ENCODE measurements at places on chromosomes 7 and 10.

DNA sequence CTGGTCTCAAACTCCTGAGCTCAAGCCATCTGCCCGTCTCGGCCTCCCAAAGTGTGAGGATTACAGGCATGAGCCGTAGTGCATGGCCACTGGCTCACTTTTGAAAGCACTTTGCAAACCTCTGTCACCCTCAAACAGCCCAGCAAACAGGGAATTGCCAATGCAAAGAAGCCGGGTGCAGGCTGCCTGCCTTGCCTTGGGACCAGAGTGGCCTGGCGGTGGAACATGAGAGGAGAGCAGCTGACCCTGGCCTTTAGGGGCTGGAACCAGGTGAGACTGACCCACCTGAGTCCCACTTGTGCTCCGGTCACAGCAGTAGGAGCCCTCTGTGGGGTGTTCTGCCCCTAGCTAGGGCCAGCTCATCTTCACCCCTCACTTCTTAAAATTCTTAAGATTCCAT, 237.1 kb upstream of the GALNT17 start:
- DNase-seq = no peak

- no peak for DNase-seq
Observed at GRCh38 chr7:3866277-3866676, 565.2 kb downstream of the SDK1 start.

DNA sequence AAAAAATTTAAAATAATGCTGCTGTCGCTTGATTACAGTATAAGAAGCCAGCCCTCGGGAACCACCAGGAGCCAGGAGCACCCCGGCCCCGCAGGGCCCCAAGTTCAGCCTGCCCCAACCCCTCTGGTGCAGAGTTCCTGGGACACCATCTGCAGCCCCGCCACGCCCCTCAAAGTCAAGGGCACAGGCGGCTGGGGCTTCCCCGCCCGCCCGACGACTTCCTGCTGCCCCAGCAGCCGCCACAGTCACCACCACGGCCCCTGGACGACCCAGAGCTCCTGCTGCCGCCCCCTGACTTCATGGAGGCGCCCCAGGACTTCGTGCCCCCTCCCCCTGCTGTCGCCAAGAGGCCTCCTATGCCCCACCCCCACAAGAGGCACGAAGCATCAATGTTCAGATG, 103.6 kb upstream of the PDSS1 start:
- DNase-seq = no peak

DNA sequence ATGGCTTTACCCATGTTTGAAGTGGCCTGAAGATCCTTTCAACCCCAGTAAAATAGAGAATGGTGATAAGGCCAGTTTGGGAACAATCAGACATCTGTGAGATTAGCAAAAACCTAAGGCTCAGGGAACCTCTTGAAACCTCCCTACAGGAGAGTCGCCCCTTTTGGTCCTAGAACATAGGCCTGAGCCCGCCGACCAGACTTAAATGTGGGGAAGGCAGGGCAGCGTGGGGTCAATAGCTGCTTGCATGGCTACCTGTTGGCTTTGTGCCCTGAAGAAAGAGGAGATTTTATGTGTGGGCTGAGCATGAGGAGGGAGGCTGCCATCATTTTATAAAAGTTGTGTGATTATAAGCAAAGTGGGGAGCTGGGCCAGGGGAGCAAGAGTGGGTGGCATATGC, 97.6 kb upstream of the TBX20 start:
- no peak for DNase-seq

DNA sequence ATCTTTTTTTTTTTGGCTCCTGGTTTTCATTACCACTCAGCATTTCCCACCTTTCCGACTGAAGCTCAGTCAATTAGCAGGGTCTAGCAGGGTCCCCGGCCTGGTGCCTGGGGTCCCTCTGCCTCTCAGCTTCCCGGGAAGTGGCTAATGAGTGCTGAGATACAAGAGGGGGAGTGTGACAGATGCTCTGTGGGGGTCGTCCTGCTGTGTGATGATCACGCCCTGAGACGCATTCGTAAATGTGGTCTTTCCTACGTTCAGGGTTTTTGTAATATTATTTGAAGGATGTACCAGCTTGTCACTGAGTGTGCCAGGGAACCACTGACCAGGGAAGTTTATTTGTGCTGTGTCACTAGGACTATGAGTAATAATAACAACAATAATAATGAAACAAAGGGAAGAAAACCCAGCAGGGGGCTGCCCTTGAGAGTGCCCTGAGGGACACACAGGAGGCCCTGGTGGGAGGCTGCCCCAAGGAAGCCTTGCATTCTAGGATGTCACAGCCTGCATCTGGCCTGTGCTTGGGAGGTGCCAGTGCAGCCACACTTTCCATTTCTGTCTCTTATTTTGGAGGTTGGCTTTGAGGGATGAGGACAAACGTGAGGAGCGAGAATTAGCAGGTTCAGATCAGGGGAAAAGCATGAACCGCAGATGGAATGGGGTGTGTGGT, 337.8 kb downstream of the ADARB2 start:
- no peak for DNase-seq

- no peak for DNase-seq
Observed at GRCh38 chr7:46549347-46549746, 628.3 kb upstream of the IGFBP3 start.

DNA sequence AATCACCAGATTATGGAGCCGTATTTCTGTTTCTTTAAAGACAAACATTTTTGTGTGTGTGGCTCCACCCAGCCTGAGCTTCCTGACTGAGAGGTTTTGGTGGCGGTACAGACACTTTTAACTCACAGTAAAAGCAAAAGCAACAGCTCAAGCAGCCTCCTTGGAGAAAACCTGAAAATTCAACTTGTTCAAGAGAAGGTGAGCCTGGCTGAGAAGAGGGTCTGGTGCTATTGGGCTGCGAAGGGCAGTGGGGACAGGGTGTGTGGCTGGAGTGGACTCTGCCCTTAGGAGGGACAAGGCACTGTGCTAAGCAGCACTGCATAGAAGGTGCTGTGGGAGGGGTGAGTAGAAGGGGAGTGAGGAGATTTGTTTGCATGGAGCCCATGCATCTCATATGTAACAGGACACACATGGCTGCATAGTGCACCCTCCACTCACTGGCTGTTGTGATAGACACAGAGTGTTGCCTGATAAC, at the start of gene GIMAP7:
Gene GIMAP7, plus strand, starts transcription at position 125 of the 475 bp plus-strand sequence. CDS start 5,103 bp downstream, outside the sequence.
- no peak for DNase-seq

DNA sequence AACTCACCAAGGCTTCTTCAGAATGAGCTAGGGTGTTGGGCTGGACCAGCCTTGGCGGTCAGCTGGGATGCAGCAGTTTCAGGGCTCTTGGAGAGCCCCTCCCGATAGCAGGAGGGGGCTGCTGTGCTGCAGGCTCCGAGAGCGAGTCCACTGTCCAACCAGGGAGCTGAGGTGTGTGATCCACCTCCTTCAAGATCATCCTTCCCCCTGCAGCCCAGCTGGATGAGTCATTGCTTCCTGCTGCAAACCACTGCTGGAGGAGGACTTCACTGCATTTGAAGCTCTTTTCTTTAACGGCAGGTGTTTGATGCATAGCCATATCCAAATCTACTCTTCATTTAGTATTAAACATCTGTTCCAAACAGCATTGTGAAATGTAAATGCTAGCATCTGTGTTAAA, 54.2 kb upstream of the EBF3 start:
- no peak for DNase-seq

DNA sequence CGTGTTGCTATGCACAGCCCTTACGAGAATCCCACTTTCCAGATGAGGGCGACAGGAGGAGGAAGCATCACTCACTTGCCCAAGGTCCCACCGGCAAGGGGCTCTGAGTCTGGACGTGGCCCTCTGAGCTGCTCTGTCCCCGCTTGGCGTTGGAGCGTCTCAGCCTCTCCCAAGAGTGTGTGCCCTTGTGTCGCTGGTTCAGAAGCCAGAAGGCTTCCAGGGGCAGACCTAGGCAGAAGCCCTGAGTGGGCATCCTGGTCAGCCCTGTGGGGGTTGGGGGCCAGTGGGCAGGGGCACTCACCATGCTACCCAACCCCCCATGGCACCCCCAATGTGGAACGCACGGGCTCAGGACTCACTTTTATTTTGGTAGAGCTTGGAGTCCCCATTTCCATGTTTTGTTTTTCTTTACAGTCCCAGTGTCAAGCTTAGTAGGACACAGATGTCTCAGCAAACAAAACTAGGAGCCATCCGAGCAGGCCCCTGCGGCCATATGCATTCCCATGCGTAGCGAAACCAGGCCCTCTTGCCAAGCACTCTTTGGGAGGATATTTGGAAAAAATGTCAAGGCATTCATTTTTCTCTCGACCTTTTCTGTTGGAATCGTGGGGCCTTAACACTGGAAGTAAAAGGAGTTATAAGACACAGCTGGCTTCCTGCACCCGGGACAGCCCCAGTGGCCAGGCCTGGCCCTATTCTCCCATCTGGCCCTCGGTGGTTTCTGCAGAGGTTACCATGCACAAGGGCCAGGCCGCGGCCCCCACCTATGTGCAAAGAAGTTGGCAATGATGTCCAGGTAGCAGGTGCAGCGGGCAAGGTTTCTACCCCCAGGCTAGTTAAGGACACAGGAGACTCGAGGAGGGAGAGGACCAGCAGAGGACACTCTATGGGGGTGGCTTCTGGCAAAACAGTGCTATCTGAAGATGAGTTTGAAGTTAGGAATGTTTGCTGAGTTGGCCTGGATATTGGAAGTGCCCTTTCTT, 97.0 kb downstream of the LHPP start:
- DNase-seq = no peak

DNA sequence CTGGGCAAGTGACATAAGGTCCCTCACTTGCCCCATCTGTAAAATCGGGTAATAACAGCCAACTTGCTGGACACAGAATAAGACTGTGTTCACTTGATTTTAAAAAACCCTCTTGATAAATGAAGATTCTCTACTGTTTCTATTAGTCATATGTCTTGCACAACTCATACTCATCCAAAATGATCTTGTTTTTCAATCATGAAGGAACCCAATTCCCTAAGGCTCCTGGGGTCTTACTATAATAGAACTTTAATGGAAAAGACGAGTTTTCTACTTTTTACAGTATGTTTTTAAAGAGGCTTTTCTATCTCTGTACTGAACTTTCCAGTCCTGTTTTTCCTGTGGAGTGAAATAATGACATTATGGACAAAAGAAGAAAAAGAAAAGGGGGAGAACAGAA, 103.8 kb downstream of the ARID5B start:
- no peak for DNase-seq

DNA sequence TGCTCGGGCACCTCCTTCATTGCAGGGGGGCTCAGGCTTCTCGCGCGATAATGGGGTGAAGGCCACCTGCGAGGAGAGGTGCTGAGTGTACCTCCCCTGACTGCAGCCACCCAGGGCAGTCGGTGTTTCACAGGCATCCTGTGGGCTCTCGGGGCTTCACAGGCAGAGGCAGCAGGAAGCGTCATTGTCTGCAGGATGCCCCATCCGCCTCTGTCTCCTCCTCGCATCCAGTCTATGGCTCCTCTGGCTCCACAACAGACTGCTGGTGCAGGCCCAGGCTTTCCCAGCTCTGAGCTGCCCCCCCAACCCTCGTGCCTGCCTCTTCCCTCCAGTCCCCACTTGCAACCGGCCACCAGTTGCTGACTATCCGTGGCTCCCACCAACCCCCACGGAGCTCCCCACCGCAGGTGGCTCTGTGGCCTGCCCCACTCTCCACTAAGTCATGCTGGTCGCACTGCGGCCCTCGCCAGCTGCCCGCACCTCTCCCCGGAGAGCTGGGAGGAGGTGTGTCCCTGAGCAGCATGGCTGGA, 36.5 kb downstream of the CAMK2B start:
- no peak for DNase-seq

DNA sequence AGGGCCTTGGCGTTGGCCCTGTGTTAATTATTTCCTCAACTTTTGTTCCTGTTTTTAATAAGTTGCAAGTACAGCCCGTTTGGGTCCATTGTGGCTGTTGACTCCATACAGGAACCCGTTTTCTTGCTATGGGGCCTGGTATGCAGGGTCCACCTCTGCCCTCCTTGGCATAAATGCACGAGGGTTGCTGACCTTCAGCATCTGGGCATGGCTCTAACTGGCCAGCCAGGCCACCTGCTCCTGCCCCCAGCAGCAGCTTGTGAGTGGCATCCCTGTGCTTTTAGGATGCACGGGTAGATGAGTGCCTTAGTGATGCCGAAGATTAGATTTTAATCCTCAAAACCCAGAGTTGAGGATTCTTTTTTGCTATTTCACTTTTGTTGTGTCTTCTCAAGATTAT, 123.2 kb downstream of the GLRX3 start:
- DNase-seq = no peak

GRCh38 chr10:78627254-78627795, 441.4 kb upstream of the ZMIZ1 start:
- no peak for DNase-seq

GRCh38 chr7:135825406-135825805, 76.8 kb upstream of the FAM180A start:
- no peak for DNase-seq

GRCh38 chr7:128879939-128880746, 17.5 kb downstream of the ATP6V1F start:
- DNase-seq = peak; percentile 14

DNA sequence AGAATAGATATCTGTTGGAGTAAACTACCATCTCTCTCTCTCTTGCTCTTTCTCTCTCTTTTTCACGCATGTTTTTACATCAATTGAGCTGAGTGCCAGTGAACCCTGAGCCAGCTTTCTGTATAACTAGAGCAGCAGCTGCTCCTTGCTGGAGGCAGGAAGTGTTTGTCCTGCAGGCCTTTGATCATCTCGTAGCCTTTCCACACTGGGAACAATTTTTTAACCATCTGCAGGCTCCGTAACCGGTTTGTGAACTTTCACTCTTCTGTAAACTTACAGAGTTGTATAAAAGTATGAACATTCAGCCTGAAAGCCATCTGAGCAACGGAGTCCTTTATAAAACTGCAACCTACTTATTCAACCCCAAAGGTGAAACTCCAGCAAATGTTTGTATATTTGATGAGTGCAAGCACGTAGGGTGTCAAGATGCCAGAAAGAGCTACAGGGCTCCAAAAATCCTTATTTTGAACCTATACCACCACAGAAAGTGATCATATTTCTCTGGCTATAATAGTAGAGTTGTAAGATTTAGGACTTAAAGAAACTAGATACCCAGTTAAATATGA, 162.8 kb upstream of the NFE2L3 start:
- no peak for DNase-seq

GRCh38 chr7:101590663-101591435, 38.2 kb downstream of the MYL10 start:
- no peak for DNase-seq

GRCh38 chr10:74406006-74406405, 255.0 kb downstream of the ADK start:
- DNase-seq = no peak

- DNase-seq = no peak
Observed at GRCh38 chr10:114376523-114376922, 27.8 kb downstream of the AFAP1L2 start.

- DNase-seq = no peak
Observed at GRCh38 chr10:13089345-13089744, 10.6 kb upstream of the OPTN start.

- no peak for DNase-seq
Observed at GRCh38 chr7:156368053-156368843, 272.3 kb upstream of the RNF32 start.

DNA sequence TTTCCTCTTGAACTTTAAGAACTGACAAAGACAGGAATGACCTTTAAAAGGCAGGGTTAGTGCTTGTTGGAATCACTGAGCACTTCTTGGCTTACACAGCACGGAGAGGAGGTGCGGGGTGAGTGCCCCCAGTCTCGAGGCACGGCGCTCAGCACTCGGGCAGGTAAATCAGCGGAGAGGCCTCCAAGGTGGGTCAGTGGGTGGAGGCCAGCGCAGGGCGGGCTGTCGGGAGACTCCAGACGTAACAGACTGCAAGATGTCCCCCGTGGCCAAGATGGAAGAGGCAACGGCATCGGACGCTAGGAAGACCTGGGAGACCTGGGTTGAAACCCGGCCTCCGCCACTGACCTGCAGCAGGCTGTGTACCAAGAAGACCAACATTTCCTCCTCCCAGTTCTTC, 149.4 kb downstream of the MAD1L1 start:
- DNase-seq = no peak

GRCh38 chr7:27197137-27198042, 2.5 kb downstream of the HOXA13 start:
- no peak for DNase-seq
